ENCODE measurements at places on chromosomes 16 and 17.

- DNase-seq = no peak
Measured at GRCh38 chr17:78969865-78970264, 9.9 kb downstream of the LGALS3BP start.

DNA sequence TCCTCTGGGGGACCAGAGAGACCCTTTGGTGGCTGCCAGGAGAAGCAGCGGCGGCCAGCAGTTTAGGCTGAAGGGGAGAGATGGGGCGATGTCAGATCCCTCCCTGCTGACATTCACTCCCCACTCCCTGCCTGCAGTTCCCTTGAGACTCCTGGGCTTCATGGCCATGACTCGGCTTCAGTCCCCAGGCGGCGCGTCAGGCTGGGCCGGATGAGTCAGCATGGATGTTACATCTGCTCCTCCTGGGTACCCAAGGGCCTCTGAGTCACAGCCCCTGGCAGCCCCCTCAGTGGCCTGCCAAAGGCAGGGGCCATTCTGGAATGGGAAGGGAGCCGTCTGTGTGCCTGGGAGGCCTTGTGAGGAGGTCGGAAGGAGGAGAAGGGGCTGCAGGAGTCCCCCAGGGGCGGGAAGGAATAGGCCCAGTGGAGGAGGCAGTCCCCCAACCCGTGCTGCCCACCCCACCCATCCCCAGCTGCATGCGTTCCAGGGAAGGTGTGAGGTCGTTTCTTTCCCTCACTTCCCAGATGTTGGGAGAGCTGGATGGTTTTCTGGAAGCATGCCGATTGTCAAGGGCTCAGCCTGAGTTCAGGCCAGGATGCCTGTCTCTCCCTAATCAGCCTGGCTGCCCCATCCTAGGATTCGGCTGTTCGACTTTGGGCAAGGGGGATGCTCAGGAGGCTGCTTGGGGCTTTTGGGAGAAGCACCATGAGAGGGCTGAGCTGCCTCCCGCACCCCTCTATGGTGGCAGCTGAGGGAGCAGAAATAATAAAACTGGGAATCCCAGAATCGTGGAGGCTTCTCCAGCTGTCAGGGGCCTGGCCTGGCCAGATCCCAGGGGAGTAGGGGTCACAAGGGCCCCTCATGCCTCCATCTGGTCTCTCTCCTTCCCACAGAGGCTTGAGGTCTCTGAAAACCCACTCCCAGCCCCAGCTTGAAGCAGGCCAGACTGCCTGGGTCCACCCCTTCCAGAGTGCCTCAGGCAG is 9.7 kb downstream of the RHBDL3 start:
- no peak for DNase-seq

DNA sequence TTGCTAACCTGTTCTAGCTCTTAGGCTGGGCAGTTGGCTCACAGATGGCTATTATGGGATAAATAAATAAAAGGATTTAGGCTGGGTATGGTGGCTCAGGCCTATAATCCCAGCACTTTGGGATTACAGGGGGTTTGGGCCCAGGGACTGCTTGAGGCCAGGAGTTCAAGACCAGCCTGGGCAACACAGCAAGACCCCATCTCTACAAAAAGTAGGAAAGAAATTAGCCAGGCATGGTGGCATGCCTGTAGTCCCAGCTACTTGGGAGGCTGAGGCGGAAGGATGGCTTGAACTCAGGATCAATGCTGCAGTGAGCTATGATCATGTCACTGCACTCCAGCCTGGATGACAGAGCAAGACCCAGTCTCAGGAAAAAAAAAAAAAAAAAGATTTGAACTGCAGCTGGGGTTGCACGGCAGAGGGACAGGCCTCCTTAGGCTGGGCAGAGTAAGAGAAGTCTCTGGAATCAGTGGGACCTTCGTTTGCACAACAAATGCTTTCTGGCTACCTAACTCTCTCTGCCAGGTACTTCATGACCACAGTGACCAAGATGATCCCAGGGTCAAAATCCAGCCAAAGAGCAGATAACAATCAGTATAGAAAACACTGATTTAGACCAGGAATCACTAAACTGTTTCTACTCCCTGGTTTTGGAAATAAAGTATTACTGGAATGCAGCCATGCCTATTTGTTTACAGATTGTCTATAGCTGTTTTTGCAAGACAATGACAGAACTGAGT is 6.8 kb downstream of the RUSF1 start:
- no peak for DNase-seq

DNA sequence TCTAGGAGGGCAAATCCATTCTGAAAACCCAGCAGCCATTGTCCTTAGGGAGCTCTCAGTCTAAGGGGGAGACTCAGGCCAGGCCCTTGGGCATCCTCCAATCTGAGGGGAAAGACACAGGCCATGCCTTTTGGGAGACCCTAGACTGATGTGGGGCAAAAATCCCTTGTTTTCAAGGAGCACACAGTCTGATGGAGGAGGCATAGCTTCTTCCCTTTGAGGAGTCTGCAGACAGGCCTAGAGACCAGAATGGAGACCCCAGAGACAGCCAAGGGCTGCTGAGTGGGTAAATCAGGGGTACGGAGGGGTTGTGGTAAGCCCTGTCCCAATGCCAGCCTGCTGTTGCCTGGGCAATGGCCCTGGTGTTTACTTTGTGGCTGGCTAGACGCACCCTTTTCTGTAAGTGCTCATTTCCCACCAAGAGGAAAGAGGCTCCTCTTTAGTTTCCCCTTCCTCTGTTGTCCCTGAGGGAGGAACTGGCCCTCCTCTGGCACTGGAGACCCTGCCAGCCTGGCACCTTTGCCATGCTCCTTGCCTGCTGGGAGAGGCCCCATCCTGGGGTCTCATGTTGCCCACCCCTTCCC is 19.3 kb downstream of the ARHGAP23 start:
- DNase-seq = no peak

DNA sequence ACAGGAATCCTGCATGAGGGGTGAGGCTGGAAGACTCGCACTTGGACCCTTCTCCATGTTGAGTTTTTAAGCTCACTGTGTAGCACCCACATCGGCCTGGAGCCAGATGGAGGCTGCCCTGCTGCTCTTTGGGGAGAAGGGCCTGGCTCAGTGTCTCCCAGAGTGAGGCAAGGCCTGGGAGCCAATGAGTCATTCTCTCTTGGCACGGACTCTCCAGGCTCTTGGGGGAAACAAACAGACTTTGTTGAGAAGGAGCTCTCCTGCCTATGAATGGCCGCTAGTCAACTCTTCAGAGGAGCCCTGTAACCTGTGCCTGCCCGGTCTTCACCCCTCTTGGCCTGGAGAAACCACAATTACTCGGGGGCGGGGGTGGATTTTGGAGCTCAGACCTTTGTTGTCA is 50.8 kb upstream of the MAF start:
- no peak for DNase-seq

GRCh38 chr16:53156516-53156915 is 101.7 kb downstream of the CHD9 start:
- DNase-seq = no peak
